ENCODE measurements at places on chromosomes 13 and 19.

- DNase-seq, result no peak
These were observed 13.2 kb upstream of the CYP4F22 start for GRCh38 chr19:15495151-15495550.

DNA sequence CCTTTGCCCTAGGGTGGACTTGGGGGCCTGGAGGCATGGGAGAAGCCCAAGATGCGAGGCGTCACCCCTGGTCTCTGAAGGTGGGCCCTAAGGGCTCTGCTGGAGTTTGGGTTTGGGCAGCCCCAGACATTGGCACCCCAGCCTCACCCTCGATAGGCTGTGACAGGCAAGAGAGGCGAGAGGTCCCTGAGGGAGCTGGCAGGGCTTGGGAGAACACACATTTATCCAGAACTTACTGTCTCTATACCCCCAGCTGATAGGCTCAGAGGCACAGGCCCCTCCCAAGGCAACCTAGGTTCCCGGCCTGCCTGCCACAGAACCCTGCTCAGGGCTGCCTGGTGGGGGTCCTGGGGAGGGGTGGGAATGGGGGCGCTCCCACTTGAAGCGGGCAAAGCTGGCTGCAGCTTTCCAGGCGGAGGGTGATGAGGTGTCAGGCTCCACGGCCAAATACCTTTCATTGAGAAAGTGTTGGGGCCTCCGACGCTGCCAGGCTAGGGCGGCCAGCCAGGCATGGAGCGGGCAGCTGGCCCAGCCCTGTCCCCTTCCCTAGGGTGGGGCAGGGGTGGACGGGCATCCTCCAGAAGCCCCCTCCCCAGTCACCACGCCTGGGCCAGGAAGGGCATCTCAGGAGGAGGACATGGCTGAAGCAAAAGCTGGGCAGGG, 9.7 kb downstream of the CILP2 start:
- DNase-seq, result no peak

GRCh38 chr13:24906268-24906667, 142.3 kb downstream of the RNF17 start:
- DNase-seq, result no peak

DNA sequence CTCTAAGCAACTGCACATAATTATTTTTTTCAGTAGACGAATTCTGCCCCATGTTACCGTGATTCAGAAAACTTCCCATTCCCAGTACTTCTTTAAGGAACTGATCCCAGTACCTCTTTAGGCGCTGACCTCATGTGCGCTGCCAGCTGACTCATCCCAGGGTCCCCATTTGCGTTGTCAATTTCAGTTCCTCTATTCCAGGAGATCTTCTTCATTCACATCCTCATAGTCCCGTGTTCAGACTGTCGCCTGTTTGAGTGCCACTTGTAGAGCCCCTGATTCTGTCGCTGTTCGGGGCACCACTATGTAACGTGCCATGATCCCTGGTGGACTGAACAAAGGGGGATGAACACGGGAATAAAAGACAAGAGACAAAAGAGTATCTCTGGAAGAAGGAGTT, 16.4 kb downstream of the FPR3 start:
- DNase-seq, result no peak

GRCh38 chr19:55391191-55391670, 5.5 kb downstream of the RPL28 start:
- DNase-seq, result no peak

DNA sequence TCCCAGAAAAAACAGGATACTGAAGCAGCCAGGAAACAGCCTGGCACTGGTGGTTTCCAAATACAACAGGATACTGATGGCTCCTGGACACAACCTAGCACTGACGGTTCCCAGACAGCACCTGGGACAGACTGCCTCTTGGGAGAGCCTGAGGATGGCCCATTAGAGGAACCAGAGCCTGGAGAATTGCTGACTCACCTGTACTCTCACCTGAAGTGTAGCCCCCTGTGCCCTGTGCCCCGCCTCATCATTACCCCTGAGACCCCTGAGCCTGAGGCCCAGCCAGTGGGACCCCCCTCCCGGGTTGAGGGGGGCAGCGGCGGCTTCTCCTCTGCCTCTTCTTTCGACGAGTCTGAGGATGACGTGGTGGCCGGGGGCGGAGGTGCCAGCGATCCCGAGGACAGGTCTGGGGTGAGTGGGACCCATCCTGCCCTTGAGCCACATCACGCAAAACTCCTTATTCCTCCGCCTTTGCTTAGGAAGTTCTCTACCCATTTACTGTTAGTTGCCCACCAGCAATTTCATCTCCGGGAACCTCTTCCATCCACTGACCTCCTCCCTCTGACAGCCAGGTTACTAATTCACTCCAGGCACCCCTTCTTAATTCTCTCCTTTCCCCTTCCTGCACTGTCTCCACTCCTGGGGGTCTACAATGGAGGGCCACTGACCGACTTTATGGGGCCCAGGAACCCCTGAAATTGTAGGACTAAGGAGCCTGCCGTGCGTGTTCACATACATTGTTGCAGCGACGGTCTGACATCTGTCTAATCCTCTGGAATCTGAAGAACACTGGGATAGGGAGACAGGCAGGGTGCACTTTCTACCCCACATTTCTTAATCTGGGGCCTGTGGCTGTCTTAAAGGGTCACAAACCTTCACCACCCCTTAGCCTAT, 1.2 kb downstream of the ITPKC start:
- DNase-seq, result no peak

- peak; percentile 4 for DNase-seq
These were observed 1.3 kb downstream of the ZNF616 start for GRCh38 chr19:52138278-52138982.

- no peak for DNase-seq
These were observed 4.8 kb upstream of the ALOX5AP start for GRCh38 chr13:30730526-30730925.

All from activated gamma-delta T cell treated with Interleukin-2 at 50 U/mL for 16 hours (primary cell).